Ovary (tissue), 10 donors: ENCODE measurements at places on chromosomes 4 and X. TPM values are rescaled to one million over a fixed set of nuclear protein-coding genes. Genes with fewer than 3 reads are reported as not detected.

GAGE12E gene
- polyA plus RNA-seq, result not detected

ASB11 gene
- 0.06 TPM for polyA plus RNA-seq

TBC1D8B gene
- polyA plus RNA-seq, result 2.3 TPM

XAGE1B gene
- polyA plus RNA-seq, result not detected

PAGE2B gene
- polyA plus RNA-seq, result not detected

CCSER1 gene
- polyA plus RNA-seq, result 0.21 TPM

IBSP gene
- polyA plus RNA-seq, result not detected

TASL gene
- polyA plus RNA-seq, result 2.2 TPM

RASL11B gene
- 32.6 TPM for polyA plus RNA-seq

ADAD1 gene
- polyA plus RNA-seq, result 0.33 TPM

PHEX gene
- 5.9 TPM for polyA plus RNA-seq

CCNA2 gene
- 1.2 TPM for polyA plus RNA-seq

AREG gene
- 6.7 TPM for polyA plus RNA-seq

RGN gene
- 15.6 TPM for polyA plus RNA-seq

ODAPH gene
- polyA plus RNA-seq, result not detected

FGFR3 gene
- polyA plus RNA-seq, result 0.12 TPM

CFP gene
- 1.7 TPM for polyA plus RNA-seq

TRIML2 gene
- not detected for polyA plus RNA-seq

LUZP4 gene
- polyA plus RNA-seq, result not detected

FAM241A gene
- polyA plus RNA-seq, result 2.4 TPM

APOO gene
- 39.5 TPM for polyA plus RNA-seq

FDCSP gene
- 18.3 TPM for polyA plus RNA-seq

TDO2 gene
- polyA plus RNA-seq, result 2.5 TPM

BEX1 gene
- 17.1 TPM for polyA plus RNA-seq

GYPE gene
- 0.28 TPM for polyA plus RNA-seq

GJB1 gene
- 0.12 TPM for polyA plus RNA-seq

ARX gene
- 78.0 TPM for polyA plus RNA-seq

ADGRG2 gene
- polyA plus RNA-seq, result 1.3 TPM

GPR119 gene
- polyA plus RNA-seq, result not detected

REELD1 gene
- not detected for polyA plus RNA-seq

FOXR2 gene
- not detected for polyA plus RNA-seq

RASSF6 gene
- 1.0 TPM for polyA plus RNA-seq

HDX gene
- polyA plus RNA-seq, result 4.3 TPM

ZAR1 gene
- polyA plus RNA-seq, result not detected

SPANXN3 gene
- not detected for polyA plus RNA-seq

C4orf50 gene
- polyA plus RNA-seq, result 0.04 TPM

IRS4 gene
- polyA plus RNA-seq, result 2.2 TPM

GLRA3 gene
- polyA plus RNA-seq, result not detected

NOX1 gene
- 0.06 TPM for polyA plus RNA-seq

PDZD4 gene
- 2.0 TPM for polyA plus RNA-seq

MAGEA2 gene
- polyA plus RNA-seq, result not detected

LRP2BP gene
- polyA plus RNA-seq, result 1.6 TPM

HELT gene
- polyA plus RNA-seq, result not detected

JCHAIN gene
- 93.0 TPM for polyA plus RNA-seq

EDA2R gene
- polyA plus RNA-seq, result 6.6 TPM

HMGB2 gene
- 157 TPM for polyA plus RNA-seq

ANKRD17 gene
- 13.2 TPM for polyA plus RNA-seq

RBM46 gene
- 0.08 TPM for polyA plus RNA-seq

CRMP1 gene
- polyA plus RNA-seq, result 3.6 TPM

AKAP4 gene
- polyA plus RNA-seq, result not detected

FMR1NB gene
- polyA plus RNA-seq, result not detected

TLR2 gene
- polyA plus RNA-seq, result 2.0 TPM

SPIN2A gene
- polyA plus RNA-seq, result 0.36 TPM
